Smooth muscle cell of trachea (primary cell): ENCODE measurements at places on chromosomes 13 and 19. TPM values are rescaled to one million over a fixed set of nuclear protein-coding genes. Genes with fewer than 3 reads are reported as not detected.

ACTMAP gene
- 1.7 and 2.3 TPM in 2 replicates for total RNA-seq

PRR19 gene
- 0.15 and 1.5 TPM in 2 replicates for total RNA-seq

ZIC5 gene
- total RNA-seq: not detected in 2 replicates

HIF3A gene
- total RNA-seq: 4.8 and 7.6 TPM in 2 replicates

IER2 gene
- 19.0 and 22.1 TPM in 2 replicates for total RNA-seq

GIPR gene
- total RNA-seq: 0.29 TPM in 1 of 2 replicates, not detected in the other

TEX26 gene
- total RNA-seq: 0.44 and 0.50 TPM in 2 replicates

NLRP4 gene
- total RNA-seq: not detected in 2 replicates

SLC25A23 gene
- 17.2 and 46.3 TPM in 2 replicates for total RNA-seq

FCAR gene
- not detected in 2 replicates for total RNA-seq

ADGRE3 gene
- not detected in 2 replicates for total RNA-seq

CYP4F3 gene
- not detected in 2 replicates for total RNA-seq

ZNF575 gene
- 0.29 and 0.66 TPM in 2 replicates for total RNA-seq

PGLYRP1 gene
- total RNA-seq: not detected in 2 replicates

OR7C1 gene
- not detected in 2 replicates for total RNA-seq

HMGB1 gene
- 76.4 and 454 TPM in 2 replicates for total RNA-seq

ZNF845 gene
- total RNA-seq: 7.6 and 9.5 TPM in 2 replicates

GSX1 gene
- not detected in 2 replicates for total RNA-seq

CACNA1A gene
- total RNA-seq: 16.3 and 29.6 TPM in 2 replicates

MTUS2 gene
- total RNA-seq: under 0.01 TPM in 1 of 2 replicates, not detected in the other

ZNF729 gene
- total RNA-seq: not detected in 2 replicates

DIAPH3 gene
- total RNA-seq: 1.5 and 19.6 TPM in 2 replicates

CGB8 gene
- not detected in 2 replicates for total RNA-seq

ATXN8OS gene
- total RNA-seq: not detected in 2 replicates

QPCTL gene
- 9.6 and 11.1 TPM in 2 replicates for total RNA-seq

KRTDAP gene
- total RNA-seq: not detected in 2 replicates

SERPINE3 gene
- total RNA-seq: not detected in 2 replicates

RYR1 gene
- under 0.01 TPM in 2 replicates for total RNA-seq

ICAM3 gene
- 5.1 and 7.0 TPM in 2 replicates for total RNA-seq

FAM83E gene
- total RNA-seq: under 0.01 and 0.33 TPM in 2 replicates

BRCA2 gene
- 0.99 and 16.3 TPM in 2 replicates for total RNA-seq

SIGLEC14 gene
- not detected in 2 replicates for total RNA-seq

NUP62 gene
- 28.1 TPM in 2 replicates for total RNA-seq
